ENCODE measurements at places on chromosomes 5 and 9.

DNA sequence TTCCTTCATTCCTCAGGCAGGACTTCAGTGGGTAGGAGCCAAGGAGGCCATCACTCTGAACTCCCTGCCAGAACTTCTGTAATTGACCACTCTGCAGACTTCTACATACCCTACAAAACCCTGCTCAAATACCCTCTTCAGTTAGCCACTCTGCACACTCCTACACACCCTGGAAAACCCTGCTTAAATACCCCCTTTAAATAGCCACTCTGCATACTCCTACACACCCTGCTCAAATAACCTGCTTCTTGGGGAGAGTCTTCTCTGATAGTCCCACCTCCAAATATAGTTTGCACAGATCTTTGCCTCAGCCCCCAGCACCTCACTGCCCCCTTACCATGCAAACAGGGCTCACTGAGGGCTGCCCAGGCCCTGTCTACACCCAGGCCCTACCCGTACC is 18.6 kb upstream of the CARD19 start:
- no peak for DNase-seq

DNA sequence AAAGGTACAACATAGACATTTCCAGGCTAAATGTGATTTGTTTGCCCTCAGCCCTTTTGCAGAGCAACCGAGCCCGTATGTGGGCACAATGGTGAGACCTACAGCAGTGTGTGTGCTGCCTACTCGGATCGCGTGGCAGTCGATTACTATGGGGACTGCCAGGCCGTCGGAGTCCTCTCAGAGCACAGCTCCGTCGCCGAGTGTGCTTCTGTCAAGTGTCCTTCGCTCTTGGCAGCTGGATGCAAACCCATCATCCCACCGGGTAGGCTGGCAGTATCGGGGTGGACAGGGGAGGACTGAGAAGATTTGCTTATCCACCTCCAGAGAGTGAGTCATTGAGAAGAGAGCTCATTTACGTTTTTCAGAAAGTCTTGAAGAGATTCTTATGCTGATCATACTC is 17.8 kb upstream of the GLIPR2 start:
- no peak for DNase-seq

GRCh38 chr9:97475059-97475458 is 26.4 kb upstream of the TMOD1 start:
- DNase-seq: peak; percentile 17

DNA sequence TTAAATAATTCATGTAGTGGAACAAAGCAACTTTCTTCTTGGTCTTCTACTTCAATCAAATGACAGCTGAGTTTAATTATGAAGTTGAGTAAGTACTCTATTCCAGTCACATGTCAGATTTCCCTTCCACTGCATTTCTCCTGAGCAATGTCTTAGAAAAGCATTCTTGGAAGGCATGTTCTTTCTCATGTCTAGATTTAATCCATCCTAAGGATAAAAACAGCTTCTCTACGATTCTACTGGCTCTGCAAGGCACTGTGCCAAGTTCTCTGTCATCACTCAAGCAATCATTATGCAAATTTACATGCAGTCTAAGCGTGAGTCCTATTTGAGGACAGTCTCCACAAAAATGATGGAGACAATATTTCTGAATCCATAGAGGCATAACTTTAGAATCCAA is 142.4 kb downstream of the YIPF5 start:
- DNase-seq: no peak

DNA sequence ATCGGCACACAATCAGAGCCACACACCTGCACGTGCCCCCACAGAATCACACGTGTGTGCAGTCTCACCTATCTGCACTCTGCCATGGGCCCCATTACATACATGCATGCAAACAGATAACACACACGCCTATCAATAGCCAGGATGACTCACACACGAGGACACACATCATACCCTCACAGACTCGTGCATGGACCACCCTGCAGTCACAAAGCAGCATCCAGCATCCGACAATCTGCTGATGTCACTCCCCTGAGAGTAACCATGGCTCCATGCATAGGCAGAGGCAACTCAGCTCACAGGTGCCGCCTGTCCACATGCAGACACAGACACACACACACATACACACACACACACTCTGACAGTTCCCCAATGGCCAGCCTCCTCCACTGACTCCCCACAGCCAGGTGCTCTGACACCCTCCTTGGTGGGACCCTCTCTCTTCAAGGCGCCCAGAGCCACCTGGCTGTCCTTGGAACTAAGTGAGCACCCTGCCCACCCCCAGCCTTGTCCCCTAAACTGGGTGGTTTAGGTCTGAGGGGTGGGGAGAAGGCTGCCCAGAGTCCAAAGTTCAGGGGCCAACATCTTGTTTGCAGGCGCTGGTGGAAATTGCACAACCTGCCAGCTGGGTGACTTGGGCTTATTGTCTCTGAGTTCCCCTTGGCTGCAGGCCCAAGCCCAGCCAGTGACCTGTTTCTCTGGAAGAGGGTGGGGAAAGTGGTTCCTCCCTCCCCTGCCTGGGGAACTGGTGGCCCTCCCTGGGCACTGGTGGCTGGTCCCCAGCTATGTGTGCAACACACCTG is 34.6 kb upstream of the NEK6 start:
- peak; percentile 48 for DNase-seq

GRCh38 chr9:29511680-29512079 is 1938.4 kb upstream of the C9orf72 start:
- DNase-seq: no peak

GRCh38 chr9:134294153-134295071 is 31.8 kb upstream of the RXRA start:
- no peak for DNase-seq

DNA sequence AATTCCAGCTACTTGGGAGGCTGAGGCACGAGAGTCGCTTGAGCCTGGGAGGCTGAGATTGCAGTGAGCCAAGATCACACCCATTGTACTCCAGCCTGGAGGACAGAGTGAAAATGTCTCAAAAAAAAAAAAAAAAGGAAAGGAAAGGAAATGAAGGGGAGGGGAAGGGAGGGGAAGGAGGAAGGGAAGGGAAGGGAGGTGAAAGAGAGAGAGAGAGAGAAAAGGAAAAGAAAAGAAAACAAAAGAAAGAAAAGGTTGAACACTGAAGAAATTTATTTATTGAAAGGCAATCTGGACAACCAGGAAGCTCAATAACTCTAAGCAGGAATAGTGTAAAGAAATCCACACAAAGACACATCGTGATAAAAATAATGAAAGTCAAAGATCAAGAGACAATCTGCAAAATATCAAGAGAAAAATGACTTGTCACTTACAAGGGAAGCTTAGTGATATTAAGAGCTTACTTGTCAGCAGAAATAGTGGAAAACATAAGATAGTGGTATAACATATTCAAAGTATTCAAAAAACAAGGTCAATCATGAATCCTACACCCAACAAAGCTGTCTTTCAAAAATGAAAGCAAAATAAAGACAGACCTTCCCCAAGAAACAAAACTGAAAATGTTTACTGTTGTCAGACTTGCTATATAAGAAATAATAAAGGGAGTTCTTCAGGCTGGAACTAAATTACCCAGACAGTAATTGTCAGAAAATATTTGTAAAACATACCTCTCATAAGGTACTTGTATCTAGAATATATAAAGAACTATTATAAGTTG is 10.9 kb upstream of the RIMOC1 start:
- no peak for DNase-seq

DNA sequence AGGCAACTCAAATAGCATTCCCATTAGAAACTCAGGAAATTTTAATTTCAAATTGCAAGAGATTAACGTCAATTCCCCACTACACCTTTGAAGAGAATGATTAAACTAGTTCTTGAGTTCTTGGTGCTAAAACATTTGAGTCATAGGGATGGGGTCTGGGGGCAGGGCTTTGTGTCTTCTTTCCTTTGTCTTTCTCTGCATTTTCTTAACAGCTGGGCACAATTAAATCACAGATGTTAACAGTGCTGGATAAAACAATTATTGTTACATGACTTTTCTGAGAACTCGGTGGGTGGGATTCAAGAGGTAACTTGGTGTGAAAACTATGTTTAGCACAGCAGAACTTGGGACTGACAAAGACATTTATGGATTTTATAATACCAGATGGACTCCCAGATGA is 351.9 kb upstream of the TNC start:
- DNase-seq: no peak
